ENCODE measurements at places on chromosomes 5 and 9.

GRCh38 chr5:103357636-103358035, 99.1 kb downstream of the MACIR start:
- no peak for DNase-seq

DNA sequence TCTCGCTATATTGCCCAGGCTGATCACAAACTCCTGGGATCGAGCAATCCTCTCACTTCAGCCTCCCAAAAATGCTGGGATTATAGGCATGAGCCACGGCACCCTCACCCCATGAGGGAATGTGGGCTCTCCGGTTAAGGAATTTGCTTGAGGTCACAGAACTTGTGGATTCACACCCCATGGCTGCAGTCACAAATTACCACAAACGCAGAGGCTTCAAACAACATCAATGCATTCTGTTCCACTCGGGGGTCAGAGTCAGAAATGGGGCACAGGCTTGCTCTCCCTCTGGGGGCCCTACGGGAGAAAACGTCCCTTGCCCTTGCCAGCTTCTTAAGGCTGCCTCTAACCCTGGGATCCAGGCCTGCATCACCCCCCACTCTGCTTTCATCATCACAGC, 12.2 kb upstream of the SPINK4 start:
- DNase-seq = no peak

- DNase-seq = no peak
Observed at GRCh38 chr5:72849546-72849945, 33.1 kb downstream of the TNPO1 start.

- no peak for DNase-seq
Observed at GRCh38 chr5:78497573-78498533, 137.4 kb downstream of the SCAMP1 start.

DNA sequence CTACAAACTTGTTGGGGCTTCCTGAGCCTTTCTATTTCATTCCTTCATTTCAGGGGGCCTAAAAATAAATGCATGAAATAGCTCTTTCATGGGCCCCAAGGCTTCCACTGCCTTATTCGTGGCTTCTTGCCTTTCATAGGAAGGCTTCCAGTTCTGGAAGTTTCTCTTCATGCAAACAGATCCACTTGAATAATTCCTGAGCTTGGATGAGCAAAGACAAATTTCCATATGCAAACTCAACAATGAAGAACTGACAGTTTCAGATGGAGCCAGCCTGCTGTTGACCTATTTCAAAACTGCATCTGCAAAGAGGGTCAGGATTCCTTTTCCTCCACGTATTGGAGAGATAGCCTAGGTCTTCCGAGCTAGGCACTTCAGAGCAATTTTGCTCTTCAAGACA, 142.1 kb downstream of the MLLT3 start:
- DNase-seq = no peak

- no peak for DNase-seq
Observed at GRCh38 chr5:52943285-52943684, 45.9 kb upstream of the ITGA2 start.

Measured in stimulated activated CD8-positive, alpha-beta memory T cell treated with anti-CD3 and anti-CD28 coated beads, Interleukin-4, amount 100 ng/mL, for 1 hour (primary cell).